ENCODE measurements at places on chromosomes 7 and 10.

GRCh38 chr7:140084142-140084655, 21.4 kb upstream of the PARP12 start:
- no peak for DNase-seq

DNA sequence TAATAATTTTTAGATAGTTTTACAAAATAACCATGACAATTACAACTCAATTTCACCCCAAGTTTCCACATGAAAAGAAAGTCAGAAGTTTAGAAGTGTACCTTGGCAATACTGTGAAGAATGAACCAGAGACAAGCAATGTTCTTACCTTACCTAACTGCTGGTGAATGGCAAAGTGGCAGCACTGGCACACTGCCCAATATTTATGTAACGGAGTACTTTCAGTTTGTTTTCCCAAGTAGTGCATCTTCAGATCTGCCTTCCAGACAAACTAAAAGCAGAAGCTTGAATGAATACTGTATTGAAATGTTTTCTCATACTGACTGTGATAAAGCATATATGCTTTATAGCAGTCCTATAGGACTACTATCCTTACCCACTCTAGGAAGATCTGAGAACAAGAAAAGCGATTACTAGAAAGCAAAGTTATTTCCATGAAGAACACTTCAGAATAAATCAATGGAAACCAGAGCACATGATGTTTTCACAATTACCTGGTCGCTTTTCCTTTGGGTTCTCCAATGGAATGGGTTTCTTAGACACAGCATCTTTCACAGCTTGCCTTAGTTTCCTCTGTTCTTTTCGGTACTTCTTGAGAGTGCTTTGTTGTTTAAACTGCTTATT, 1.5 kb downstream of the NOC3L start:
- DNase-seq: no peak

DNA sequence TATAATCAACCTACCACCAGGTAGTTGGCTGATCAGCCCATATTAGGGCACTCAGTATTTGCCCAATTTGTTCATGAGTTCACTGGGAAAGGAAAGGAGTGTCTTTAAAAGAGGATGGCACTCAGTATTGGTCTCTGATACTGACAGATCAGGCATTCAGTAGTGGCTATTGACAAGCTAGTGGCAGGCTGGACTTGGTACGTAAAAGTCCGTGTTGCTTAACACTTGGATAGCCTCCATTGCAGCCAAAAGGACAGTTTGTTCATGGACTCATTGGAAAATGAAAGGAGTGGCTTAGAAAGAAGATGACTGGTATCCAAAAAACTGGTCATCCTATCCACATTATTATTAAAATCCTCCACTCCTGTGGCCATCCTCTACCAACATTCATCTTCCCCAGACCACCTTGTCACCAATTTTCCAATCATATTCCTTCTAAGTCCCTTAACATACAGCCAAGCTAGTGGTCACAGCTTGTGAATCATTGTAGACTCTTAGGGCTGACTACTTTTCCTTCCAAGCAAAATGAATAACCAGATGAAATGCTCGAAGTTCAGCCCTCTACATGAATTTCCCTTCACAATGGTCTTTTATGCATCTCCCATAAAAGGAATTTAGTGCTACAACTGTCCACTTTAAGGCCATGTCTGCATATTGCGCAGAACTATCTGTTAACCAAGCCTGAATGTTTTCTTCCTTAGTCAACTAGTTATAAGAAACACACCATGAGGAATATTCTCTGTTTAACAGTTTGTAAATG, 78.6 kb upstream of the MAGI2 start:
- no peak for DNase-seq

DNA sequence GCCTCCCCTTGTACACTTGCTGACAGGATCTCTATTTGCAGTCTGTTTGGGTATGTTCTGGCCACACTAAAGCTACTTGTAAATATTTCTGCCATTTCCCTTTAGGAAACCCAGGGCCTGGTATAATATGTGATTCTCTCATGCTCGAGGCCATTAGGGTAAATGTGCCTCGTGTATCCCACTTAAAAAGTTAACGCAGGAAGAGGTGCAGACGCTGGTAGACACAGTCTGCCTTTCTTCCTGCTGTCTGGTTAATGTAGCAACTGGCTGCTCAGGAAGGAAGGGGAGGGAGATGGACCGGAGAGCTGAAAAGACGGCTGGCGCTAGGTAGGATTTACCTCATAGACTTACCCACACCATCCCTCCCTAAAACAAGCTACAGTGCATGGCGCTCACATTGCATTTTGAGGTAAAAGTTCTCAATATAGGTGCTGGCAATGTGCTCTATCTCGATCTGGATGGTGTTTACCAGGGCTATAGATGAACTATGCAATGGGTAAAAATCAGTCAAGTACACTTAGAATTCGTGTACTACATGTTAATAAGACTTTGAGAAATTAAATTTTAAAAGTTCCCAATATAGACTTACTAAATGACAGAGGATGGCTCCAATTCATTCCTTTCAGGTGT, 125.9 kb downstream of the JAZF1 start:
- no peak for DNase-seq

DNA sequence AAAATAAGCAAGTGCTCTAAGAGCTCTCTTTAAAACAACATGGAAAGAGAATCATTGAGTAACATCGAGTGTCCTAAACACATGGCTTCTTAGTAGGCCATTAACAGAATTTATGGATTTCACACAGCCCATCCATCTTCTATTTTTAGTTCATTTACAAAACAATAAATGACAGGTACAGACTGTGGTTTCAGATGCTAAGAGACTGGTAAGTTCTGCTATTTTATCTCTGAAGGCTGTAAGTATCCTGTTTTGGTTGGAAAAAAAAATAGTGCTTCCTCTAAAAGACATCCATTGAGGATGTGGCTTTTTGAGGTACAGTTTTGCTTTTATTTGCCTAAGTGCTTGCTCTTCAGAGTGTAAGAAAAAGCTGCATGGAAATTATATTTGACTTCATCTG, 27.4 kb upstream of the GNAI1 start:
- DNase-seq: no peak

DNA sequence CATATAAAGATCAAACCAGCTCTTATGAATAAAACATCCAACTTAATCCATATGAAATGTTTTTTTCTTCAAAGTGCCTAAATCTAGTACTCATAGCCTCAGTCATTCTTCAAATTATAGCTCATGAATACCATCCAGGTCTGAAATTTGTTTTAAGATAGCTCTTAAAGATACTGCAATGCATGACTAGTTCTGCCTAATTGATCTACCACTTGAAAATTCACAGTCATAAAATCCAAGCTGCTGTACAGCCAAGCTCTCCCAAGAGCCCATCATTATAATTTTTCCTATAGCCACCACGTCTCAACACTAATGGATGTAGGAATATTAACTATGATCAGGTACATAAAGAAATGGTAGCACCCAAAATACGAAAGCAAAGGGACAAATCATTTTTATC, 87.9 kb upstream of the RNF148 start:
- no peak for DNase-seq

DNA sequence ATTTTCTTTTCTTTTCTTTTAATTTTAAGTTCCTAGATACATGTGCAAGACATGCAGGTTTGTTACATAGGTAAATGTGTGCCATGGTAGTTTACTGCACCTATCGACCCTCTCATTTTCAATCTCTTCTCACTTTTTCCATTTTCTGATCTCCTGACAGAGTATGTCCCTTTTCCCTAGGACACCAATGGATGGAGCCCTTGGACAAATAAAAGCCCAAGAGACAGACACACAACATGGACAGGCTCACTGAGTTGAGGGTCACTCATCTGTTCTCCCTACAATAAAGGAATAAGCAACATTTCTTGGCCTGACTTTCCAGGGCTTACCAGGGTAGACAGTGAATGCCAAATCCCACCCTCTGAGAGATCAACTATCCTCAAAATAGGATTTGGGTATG, 15.2 kb upstream of the UBE2D1 start:
- DNase-seq: no peak

DNA sequence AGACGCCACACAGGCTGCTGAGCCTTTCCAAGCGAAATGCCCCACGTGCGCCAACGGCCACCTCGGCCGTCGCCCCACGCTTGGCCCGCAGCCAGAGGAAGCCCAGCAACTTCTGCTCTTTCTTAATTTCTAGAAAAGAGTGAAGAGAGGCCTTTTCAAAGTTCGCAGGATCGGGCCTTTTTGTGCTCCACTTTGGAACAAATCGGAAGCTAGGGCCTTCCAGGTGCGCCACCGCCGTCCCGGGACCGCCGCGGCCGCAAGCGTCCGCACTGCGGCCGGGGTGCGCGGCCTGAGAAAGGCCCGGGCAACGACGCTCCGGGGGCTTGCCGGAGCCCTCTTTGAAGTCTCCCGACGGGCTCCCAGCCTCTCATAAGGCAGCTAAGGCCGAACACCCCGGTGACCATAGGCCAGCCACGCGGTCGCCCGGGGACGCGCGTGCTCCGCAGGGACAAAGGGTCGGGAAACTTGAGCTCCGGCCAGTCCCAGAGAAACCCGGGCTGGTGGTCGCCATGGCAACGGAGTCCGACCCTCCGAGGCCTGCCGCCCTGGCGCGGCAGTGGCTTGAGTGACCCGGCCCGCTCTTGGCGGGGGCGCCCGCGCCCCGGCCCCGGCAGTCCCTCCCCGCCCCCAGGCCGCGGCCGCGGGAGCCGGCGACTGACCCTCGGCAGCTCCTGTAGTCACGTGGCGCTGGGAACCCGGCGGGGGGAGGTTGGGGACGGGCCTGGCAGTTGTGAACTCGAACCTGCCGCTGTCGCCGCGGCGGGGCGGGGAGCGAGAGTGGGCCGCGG, at the start of gene REPIN1:
Gene REPIN1, plus strand, starts transcription at position 727 of the 788 bp plus-strand sequence. CDS start 890 bp downstream, outside the sequence.
- peak; percentile 89 for DNase-seq

DNA sequence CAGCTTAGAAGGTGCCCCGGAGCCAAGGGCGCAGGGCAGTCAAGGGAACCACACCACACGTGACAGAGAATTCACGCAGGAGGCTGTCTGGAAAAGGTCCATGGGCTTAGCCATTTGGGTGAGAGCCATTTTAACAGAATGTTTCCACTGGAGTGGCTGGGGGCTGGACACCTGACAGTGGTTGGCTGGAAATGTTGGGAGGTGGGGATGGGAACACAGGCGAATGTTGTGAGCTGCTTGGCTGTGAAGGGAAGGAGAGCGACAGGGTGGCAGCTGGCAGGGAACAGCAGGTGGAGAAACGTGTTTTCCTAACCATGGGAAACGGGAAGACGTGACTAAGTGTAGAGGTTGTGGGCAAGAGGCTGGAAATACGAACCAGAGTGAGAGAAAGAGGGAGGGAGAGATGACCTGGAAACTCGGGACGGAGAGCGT, 100.5 kb upstream of the ZNF32 start:
- no peak for DNase-seq

- no peak for DNase-seq
Measured at GRCh38 chr7:77760809-77761453, 37.3 kb downstream of the TMEM60 start.

- DNase-seq: no peak
Measured at GRCh38 chr7:1865000-1865555, 195.0 kb downstream of the ELFN1 start.

GRCh38 chr7:121178452-121178851, 150.3 kb upstream of the WNT16 start:
- DNase-seq: no peak

- DNase-seq: no peak
Measured at GRCh38 chr7:155469-155900, 36.9 kb upstream of the FAM20C start.

DNA sequence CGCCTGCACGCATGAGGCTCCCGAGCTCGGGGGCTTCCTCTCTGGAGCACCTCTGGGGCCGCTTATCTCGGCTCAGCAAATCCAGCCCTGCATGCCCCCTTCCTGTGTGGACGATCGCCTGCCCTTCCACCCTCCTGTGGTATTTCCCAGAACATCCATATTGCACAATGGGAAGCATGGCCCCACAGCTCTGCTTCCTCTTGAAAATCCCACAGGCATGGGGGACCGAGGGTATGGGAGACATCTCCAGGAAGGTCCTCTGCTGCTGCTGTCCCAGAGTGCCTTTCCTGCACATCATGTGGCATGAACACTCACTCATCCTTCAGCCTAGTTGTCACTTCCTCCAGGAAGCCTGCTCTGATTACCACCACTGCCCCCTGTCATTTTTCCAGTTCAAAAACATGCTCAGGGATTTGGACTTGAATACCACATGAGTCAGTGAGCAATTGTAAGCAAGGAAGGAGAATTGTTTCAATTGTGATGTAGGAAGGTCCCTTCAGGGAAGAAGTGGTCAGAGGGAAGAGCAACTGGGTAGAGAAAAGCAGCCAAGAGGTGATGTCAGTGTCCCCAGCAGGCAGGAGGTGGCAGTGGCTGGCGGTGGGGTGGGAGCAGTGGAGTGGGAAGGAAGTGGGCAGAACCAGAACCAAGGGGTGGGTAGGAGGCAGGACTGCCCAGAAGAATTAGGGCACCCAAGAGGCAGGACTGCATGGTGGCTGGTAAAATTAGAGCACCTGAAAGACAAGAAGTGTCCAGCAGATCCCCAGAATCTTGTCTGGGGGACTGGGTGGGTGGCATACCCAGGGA, 67.5 kb upstream of the ZMIZ1 start:
- no peak for DNase-seq

DNA sequence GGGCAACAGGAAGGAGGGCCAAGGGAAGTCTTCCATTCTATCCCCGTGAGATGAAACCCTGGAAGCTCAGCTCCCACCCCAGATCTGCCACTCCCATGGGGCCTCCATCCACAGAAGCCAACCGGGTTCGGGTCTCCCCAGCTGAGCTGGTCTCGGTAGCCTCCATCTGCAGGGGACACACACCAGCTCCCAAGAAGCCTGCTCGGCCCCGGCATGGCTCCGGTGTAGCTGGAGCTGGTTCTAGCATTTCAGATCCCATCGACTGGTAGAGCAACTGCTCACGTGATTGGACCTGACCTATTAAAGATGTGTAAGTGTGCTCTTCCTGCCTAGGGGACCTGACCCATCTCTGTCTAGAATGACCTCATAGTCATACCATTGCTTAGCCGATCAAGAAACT, 138.0 kb downstream of the PRKAG2 start:
- DNase-seq: no peak

DNA sequence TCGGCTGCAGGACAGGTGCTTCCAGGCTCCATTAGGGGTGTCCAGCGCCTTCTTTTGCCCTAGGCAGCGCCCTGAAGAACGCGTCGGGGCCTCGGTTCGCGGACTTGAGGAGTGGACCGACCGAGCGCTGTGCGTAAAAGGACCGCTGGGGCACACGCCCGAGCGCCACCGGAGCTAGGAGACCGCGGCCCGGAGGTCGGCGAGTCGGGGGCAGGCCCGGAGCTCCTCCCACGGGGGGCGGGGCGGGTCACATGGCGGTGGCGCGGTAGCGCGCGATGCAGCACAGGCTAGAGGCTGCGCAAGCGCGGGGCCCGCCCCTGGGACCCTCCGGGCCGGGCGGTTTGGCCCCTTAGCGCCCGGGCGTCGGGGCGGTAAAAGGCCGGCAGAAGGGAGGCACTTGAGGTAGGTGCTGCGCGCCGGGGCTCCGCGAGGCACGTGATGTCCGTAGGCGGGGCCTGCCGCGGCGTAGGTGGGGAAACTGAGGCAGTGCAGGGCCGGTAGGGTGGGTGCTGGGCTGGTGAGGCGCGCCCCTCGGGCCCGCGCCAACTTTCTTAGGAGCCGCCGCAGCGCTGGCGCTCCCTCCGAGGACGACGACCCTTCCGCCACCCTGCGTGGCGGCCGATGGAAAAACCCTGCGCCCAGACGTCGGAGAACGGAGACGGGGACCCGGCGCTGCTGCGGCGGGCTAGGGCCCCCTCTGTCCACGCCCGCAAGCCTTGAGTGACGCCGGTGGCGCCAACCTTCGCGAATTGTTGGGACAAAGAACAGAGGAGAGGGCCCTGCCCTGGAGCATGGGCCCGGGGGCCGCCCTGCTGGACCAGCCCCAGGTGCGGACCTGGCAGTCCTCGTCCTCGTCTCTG, at the start of gene PRXL2A:
Gene PRXL2A, plus strand, starts transcription at position 310 of the 860 bp plus-strand sequence. CDS start 11,917 bp downstream, outside the sequence.
- DNase-seq: peak; percentile 88

- DNase-seq: no peak
Measured at GRCh38 chr10:43885252-43885651, 236.6 kb upstream of the ZNF32 start.

- DNase-seq: no peak
Measured at GRCh38 chr7:109890622-109891021, 1200.3 kb upstream of the LRRN3 start.
